ENCODE measurements at places on chromosomes 6 and 20.

- DNase-seq, result peak; percentile 69
These were observed 31.8 kb upstream of the ELMO2 start for GRCh38 chr20:46438156-46438750.

- DNase-seq, result no peak
These were observed 32.8 kb upstream of the ZNFX1 start for GRCh38 chr20:49310705-49311104.

DNA sequence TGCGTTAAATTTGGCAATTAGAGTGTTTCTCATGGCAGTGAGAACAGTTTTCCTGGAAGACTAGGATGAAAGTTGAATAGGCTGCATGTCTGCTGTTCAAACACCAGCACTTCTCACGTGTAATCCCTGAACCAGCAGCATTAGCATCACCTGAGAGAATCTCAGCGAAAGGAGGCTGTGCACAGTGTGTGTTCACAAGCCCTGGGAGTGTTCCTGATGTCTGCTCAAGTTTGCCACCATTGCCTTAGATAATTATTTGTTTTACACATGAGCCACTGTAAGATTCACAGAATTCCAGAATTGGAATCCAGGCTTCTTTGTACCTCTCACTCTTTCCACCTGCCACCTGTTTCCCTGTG lies 117.3 kb downstream of the JARID2 start:
- no peak for DNase-seq

DNA sequence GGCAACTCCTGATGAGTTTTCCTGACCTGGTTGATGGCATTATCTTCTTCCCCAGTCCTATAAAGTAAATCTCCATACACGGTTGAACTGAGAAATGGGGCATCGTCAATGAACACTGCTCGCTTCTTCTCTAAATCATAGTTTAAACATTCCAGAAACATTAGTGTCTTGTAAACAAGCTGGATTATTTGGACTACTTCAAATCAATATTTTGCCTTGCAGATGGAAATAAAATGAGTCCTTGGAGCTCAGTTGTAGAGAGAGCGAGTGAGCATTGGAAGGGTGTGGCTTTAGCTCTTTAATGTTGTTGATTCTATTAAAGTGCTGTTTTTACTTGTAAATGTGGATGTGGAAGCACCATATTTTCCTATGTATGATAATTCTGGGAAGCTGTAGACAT lies 18.4 kb downstream of the C6orf89 start:
- DNase-seq, result no peak

- no peak for DNase-seq
These were observed 6.6 kb downstream of the PLN start for GRCh38 chr6:118554698-118555097.

GRCh38 chr6:170180671-170181337 lies 110.1 kb downstream of the DLL1 start:
- no peak for DNase-seq

GRCh38 chr20:56442389-56443365 lies 25.8 kb upstream of the RTF2 start:
- no peak for DNase-seq

DNA sequence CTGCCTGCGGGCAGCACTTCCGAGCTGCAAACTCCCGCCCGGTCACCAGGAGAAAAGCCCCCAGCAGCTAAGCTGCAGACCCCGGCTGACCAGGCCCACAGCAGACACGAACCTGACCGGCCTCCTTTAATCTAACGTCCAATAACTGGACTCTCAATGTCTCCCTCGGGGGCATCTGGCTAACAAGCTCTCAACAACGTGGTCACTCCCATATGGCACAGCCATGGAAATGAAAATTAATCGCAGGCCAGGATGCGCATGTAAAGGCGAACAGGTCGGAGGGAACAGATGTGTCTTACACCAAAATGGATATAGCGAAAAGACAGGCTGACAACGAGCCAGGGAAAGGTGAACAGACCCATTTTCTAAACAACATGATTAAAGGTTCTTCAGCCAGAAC lies 44.4 kb upstream of the SMOC2 start:
- no peak for DNase-seq

GRCh38 chr20:62636446-62636845 lies 5.9 kb upstream of the SLCO4A1 start:
- DNase-seq, result no peak
